ENCODE measurements at places on chromosomes 7 and 10.

- DNase-seq = no peak
Measured at GRCh38 chr10:69619626-69620025, 10.4 kb upstream of the FAM241B start.

DNA sequence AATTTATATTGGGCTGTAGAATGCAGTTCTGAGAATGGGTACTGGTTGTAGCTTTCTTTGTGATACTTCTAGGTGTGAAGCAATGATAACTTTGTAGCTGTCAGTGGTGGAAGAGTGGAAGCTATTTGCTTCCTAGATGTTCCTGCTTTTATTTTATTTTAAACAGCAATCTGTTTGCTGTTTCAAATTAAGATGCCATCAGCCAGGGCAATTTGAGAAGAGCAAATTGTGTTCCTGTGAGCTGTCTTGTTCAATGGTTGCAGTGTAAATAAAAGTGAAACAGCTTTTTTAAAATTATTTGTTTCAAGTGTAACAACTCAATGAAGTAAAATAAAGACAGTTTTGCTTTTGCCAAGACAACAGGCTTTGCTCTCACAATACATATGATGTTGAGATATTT lies 150.8 kb upstream of the TMEM229A start:
- no peak for DNase-seq

GRCh38 chr10:72275351-72276012 lies 1.8 kb downstream of the DDIT4 start:
- DNase-seq = no peak

GRCh38 chr7:139367438-139368155 lies 7.9 kb downstream of the LUC7L2 start:
- no peak for DNase-seq

GRCh38 chr7:21099432-21099831 lies 312.7 kb upstream of the SP8 start:
- no peak for DNase-seq

- no peak for DNase-seq
Measured at GRCh38 chr10:11036424-11037011, 18.8 kb downstream of the CELF2 start.

- no peak for DNase-seq
Measured at GRCh38 chr10:119801998-119802538, 70.6 kb downstream of the MCMBP start.

- no peak for DNase-seq
Measured at GRCh38 chr7:6269527-6269926, 2.9 kb downstream of the CYTH3 start.

DNA sequence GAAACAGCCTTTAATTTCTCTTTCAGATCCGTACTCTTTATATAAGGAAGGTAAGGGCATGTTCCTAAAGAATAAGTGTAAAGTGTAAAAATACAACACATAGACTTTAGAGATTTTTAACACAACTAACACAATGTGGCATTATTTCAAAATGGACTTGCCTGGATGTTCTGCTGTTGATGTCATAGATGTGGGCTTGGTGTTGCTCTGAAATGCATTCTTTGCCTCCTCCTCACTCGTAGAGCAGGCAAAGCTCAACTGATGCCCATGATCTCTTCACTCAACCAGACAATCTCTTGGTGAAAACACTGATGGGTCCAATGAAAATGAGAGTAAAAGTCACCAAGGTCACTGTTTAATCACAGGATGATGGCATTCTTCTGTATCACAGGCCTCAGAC lies 174.2 kb upstream of the TCERG1L start:
- DNase-seq = no peak

GRCh38 chr10:68826764-68827591 lies at the start of gene STOX1:
TSS of gene STOX1 (plus strand) at chr10:68827531. CDS start at chr10:68827624, 93 bp downstream.
- DNase-seq = peak; percentile 56

GRCh38 chr7:158321936-158322615 lies 265.5 kb downstream of the PTPRN2 start:
- DNase-seq = no peak

- DNase-seq = no peak
Measured at GRCh38 chr10:27724287-27724686, 21.3 kb downstream of the MKX start.

DNA sequence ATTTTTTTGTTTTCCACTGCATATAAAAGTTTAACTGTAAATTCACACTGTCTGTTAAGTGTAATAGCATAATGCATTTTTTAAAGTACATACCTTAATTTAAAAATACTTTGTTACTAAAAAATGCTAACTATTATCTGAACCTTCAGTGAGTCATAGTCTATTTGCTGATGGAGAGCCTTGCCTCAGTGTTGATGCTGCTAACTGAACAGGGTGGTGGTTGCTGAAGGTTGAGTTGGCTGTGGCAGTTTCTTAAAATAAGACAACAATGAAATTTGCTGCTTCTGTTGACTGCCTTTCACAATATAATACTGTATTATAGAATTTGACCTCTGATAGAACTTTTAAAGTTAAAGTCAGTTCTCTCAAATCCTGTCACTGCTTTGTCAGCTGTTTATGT lies 72.3 kb upstream of the GATAD1 start:
- DNase-seq = no peak

GRCh38 chr10:35608328-35608672 lies 3.2 kb downstream of the GJD4 start:
- DNase-seq = no peak

DNA sequence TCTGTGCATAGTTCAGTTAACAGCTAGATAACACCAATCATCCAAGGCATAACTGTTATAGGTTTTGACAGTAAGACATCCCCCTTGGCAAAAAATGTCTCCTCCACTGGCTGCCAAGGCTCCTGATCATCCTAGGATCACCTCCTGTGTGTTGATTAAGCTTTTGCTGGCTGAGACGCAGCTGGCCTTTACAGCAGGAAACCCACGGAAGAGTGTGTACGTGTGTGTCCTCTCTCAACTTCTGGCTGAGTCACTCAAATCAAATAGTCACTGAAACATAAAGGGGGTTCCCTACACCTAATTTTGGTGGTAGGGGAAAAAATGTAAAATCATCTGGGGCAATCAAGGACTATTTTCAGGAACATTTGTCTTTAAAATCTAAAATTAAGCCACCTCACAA lies 208.8 kb downstream of the CTNNA3 start:
- DNase-seq = no peak

GRCh38 chr10:44035474-44036197 lies 349.3 kb downstream of the CXCL12 start:
- DNase-seq = no peak

DNA sequence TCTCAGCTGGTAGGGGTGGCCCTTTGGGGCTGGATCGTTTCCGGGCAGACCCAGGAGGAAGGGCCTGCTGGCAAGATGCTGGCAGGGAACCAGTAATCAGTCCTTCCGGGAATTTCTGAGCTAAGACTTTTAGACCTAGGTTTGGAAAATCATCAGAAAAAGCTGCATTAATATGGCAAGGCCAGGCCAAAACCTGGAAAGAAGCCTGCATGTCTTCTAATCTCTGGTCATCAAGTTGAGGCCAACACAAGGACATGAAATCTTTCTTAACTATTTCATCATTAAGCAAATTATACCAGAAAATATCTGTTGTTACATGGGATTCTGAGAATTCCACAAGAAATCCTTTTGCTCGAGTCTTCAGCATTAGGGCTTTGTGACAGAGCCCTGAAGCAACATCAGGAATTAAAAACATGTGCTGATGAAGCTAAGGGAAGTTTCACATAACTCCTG lies 19.9 kb downstream of the CPA1 start:
- no peak for DNase-seq

DNA sequence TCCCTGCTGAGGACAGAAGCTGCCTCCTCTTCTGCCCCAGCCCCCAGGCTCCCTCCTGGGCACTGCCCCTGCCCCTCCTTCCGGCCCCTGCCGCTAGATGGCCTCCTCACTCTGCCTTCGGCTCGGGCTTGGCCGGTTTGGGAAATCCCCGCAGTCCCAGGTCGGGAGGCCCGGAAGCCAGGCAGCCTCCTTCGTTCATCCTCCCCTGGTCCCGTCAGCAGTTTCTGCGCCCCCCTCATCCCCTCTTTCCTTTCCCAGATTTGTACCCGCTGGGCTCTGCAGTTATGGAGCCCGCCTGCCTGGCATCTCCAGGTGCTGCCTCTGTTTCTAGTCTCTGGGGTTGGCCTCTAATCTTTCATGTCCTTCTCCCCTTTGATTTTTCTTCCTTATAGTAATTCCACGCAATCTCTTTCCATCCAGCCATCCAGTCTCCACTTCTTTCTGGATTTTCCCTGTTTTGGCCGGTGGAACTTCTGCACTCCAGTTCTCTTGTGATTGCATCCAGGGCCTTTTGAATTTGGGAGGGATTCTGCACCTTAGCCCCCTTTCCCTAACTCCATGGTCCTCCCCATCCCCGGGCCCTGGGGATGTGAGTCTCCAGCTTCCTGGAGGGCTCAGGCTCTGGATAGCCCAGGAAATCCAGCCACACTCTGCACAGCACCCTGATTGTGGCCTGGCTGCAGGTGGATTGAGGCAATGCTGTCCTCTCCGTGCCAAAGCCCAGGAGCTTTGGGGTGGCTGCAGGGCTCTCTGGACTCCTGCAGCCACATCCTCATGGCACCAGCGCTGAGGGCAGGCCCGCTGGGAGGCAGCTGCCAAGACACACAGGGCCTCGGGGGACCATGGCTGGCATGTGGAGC lies 3.3 kb upstream of the SHH start:
- peak; percentile 66 for DNase-seq

DNA sequence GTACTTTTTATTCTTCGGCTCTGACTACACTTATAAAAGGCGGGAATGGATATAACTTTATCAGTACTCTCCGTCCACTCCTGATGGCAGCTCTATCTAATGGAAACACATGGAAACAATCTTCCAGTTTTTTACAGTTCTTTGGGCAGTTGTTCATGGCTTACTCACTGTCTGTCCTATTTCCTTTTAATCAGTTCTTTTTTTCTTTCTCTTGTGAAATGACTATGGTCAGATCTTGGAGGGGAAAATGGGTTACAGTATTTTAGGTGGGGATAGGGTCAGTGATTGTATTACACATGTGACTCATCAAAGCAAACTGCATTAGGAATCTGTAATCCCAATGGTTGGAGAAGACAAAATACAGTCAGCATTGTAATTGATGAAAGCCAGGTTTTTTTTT lies 112.4 kb downstream of the BICC1 start:
- DNase-seq = no peak

- DNase-seq = no peak
Measured at GRCh38 chr7:108054537-108054936, 51.6 kb upstream of the LAMB1 start.

DNA sequence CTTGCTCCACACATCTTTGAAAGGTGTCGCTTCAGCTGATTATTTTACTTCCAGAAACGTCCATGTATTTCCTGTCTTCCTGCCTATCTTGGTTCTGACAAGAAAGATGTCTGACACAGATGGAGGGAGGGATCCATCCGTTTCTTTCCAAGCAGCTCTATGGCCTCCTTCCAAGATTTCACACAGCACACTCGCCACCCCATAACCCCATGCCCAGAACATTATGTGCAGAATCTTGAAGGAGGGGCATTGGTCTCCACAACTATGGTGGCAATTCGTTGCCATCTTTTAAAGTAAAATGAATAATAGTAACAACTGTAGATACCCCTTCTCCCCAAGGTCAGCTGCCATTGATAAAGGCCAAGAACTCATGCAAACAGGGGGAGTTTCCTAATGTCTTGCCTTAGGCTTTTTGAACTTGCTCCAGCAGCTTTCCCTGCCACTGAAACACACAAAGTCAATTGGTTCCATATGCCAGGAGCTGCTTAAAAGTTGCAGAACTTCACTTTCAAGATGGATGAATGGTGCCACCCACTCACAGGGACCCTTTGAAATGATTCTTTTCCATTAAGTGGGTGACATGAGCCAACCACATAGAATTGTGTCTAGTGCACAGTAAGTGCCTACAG lies 60.0 kb downstream of the VSTM4 start:
- no peak for DNase-seq

- no peak for DNase-seq
Measured at GRCh38 chr10:107807836-107808235, 643.3 kb upstream of the SORCS1 start.

- no peak for DNase-seq
Measured at GRCh38 chr10:129940617-129941198, 23.4 kb downstream of the EBF3 start.

GRCh38 chr7:22860784-22861482 lies 38.3 kb upstream of the TOMM7 start:
- no peak for DNase-seq

DNA sequence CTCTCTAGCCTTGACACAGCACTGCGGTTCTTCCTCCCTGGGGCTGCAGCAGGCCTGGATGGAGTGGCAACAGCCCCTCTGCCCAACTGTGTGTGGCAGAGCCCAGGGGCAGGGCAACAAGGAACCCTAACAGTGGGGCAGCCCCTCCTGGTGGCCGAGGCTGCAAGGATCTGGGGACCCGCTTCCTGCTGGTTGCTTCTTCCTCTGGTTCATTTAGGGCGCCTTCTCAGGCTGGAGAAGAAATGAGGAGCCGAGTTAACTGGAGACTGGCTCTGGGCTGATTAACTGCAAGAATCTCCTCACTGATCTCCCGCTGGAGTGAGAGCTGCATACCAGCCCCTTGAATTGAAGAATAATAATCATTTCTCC lies 80.1 kb upstream of the EMX2 start:
- no peak for DNase-seq

- no peak for DNase-seq
Measured at GRCh38 chr10:2425320-2425719, 642.0 kb upstream of the PFKP start.

DNA sequence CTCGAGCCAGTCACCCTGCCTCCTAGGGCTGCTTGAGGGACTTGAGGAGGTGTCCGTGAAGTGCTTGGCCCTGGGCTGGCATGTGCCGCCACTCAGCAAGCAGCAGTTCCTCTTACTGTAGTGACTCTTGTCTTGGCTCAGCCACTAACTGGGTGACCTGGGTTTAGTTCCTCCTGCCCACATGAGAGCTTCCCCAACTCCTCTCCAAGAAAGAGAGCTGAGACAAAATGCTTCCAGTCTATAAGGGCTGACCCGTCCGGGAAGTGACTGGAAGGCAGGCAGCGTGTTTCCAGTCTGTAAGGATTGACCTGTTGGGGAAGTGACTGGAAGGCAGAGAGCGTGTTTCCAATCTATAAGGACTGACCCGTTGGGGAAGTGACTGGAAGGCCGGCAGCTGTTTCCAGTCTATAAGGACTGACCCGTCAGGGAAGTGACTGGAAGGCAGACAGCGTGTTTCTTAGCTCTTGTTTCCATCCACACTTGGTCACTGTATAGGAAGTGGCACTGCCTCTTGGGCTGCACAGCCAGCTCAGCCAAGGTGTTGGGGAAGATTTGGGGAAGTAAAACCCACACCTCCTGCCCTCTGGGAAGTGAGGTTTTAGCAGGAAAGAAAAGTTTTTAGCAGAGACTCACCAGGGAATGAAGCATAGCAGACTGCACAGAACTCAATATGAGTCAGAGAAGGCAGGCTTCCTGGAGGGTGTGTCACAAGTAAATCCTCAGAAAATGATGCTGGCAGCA lies 53.3 kb upstream of the PPIF start:
- no peak for DNase-seq

GRCh38 chr7:68562323-68562899 lies 1035.9 kb upstream of the AUTS2 start:
- no peak for DNase-seq

Data from stimulated activated CD8-positive, alpha-beta memory T cell treated with anti-CD3 and anti-CD28 coated beads, Interleukin-2, amount 100 ng/mL, for 48 hours (primary cell).